ENCODE measurements at places on chromosomes 2 and 18. TPM values are rescaled to one million over a fixed set of nuclear protein-coding genes. Genes with fewer than 3 reads are reported as not detected.
A peak's percentile ranks its signal among the peaks of the same experiment; 100 is the strongest.

Gene FAM228A
- 0.30 TPM for total RNA-seq

Gene FNDC4
- not detected for total RNA-seq

DNA sequence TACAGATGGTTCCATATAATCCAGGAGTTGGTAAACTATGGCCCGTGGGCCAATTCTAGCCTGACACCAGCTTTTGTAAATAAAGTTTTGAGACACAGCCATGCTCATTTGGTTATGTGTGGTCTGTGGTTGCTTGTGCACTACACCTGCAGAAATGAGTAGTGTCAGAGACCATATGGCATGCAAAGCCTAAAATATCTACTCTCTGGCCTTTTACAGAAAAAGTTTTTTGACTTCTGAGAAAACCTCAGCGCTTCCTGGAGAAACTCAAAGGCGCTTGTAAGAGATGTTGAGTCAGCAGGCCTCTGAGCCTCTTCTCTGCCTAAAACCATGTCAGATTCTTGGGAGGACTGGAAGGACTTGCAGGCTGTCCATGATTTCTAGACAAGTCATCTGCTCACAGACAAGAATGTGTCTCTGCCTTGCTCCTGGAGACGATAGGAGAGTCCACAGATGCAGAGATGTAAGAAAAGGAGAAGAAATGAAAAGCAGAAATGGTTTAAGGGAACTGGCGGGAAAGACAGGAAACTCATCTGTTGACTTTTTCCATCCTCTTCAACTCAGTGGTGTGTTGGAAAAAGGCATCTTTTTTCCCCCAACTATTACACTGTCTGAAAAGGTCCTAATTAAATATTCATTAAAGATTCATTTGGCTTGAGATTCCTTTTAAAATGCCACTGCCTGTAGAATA lies 5.2 kb downstream of the TTC39C start:
- peak; percentile 67 for DNase-seq

GRCh38 chr2:227134591-227134990 lies 29.4 kb downstream of the COL4A4 start:
- DNase-seq = no peak

DNA sequence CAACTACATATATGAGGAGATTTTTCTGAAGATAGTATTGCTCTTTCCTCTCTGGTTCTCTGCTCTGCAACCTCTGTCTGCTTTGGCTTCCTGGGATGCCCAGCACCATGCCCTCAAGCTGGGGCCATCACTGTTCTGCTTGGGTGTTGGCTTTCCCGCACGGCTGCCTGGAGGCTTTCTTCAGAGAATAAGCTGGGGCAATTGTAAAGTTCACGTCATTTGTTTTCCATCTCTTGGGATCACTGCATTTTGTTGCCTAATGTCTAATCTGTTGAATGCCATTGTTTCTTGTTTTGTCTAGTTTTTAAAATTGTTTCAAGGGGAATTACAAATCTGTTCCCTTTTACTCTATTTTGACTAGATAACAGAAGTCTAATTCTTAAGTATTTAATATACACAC lies 437.3 kb upstream of the NRP2 start:
- DNase-seq = no peak

GRCh38 chr18:58661423-58661822 lies 9.8 kb upstream of the MALT1 start:
- DNase-seq = no peak

- no peak for DNase-seq
Measured at GRCh38 chr2:21667638-21668037, 543.9 kb downstream of the TDRD15 start.
